ENCODE measurements at places on chromosomes 4 and X.

DNA sequence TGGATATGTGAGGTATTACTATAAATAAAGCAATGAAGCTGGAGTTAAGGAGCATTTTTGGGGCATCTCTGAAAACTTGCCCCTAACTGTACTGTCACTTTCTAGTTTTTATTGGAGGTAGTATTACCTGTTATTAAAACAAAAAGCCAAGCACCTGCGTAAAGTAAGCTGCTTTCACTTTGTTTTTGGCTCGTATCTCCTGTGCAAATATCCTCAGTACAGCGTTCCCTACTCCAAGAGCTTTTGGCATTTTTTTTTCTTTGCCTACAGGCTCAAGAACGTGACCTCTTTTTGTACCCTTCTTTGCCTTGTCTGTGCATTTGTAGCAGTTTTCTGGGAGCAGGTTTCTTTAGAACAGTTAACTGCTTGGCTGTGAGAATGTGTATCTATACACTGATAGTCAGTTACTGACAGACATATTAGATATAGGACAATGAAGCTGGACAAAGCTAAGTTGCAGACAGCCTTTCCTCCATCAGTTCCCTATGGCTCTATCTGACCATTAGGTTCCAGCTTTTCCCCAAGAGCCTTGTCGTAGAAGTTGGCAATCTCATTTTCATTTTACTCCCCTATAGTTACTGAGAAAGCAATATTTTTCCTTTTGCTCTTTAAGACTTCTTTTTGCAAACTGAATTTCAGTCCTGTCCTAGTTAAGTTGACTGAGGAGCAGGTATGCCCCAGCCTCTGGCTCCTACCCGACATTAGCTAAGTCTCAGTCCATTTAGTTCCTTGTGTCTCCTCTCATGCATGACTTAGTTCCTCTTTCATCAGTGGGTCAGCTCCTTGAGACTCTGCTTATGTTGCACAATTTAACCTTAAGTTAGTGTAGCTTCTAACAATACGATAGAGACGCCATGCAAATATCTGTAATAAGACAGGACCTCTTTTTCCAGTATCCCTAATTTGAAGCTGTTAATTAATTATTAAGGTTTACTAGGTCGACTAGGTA is 71.5 kb upstream of the HPRT1 start:
- no peak for DNase-seq

- DNase-seq = no peak
Measured at GRCh38 chr4:26985873-26986272, 125.2 kb downstream of the STIM2 start.

DNA sequence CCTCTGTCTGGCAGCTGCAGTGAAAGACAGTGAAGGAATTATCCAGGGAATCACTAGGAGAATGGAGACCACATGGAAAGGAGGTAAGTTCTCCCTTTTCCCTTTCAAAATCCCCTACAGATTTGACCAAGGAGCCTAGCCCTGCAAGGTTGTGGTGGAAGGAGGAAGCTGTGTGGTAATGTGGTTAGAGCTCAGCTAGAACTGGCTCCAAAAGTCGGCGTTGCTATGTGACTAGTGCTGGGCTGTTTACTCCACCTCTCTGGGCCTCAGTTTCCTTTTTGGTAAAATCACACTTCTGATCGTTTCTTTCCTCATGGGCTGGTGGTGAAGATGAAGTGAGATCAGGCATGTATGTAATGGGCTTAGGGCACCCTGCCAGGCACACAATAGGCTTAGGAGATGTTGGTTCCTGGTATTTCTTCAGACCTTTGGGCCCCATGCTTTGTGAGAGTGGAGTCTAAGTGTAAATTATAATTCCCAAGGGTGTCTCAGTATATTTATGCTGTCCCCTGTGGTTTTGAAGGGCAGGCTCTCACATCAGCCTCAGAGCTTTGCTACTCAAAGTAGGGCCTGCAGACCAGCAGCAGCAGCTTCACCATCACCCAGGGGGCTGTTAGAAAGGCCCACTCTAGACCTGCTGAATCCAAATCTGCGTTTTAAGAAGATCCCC is 183.7 kb upstream of the BCOR start:
- no peak for DNase-seq

DNA sequence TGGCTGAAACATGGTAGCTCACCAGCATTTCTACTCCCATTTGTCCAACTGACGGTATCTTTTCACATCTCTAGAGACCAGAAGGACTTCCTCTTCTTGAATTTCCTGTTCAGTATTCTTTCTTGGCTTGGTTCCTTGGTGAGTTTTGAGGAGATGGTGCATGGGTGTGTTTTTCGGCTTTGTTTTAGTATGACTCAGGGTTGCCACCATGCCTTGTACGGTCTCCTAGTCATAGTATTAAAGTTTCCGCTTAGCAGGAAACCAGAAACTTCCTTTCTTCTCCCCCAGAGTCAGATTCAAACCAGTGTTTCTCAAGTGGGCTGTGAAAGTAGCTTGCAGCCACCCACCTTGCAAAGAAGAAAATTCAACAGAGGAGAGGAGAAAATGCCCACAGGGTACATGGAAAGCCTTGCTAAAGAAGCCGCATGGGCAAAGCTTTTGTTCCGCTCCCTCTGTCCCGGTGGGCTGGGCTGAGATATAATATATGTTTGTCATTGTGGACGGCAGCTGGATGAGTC is 5.7 kb downstream of the CD99 start:
- peak; percentile 70 for DNase-seq

- DNase-seq = no peak
Measured at GRCh38 chr4:89803915-89804314, 33.0 kb downstream of the SNCA start.

- DNase-seq = no peak
Measured at GRCh38 chr4:83732114-83732635, 196.3 kb downstream of the GPAT3 start.

DNA sequence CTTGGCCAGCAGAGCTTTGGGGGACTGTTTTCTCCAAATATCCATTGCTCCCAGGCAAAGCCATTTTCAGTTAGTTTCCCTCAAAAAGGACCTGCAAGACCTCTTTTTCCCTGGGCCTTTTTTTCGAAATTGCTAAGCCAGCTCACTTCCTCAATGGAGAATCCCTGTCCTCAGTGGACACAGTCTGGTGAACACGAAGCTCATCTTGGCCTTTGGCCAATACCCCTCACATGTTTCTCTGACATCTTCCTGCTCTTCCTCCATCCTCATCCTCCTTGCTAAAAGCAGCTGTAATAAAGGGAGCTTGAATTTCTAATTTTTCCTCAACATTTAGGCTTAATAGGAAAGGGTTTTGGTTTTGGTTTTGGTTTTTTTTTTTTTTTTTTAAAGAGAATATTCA is 17.6 kb upstream of the PRPS1 start:
- no peak for DNase-seq

DNA sequence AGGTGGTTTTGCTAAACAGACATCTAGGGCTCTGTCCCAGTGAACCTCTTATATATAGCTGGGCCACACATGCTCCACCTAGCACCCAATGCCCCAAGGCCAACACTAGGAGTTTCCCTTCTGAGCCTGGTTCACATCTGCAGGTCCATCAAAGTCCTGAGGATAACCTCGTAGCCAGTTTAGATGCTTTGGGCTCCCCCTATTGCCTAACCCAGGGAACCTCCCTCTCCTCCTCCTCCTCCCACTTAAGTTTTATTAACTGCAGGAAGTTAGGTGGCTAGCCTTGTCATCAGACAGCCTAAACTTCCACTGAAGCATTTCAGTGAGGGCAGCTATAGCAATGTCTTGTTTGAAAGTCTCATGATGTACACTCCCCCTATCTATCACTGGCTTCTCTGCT is 88.0 kb downstream of the GUCY2F start:
- no peak for DNase-seq

- DNase-seq = no peak
Measured at GRCh38 chrX:153727123-153727931, 2.7 kb downstream of the ABCD1 start.

DNA sequence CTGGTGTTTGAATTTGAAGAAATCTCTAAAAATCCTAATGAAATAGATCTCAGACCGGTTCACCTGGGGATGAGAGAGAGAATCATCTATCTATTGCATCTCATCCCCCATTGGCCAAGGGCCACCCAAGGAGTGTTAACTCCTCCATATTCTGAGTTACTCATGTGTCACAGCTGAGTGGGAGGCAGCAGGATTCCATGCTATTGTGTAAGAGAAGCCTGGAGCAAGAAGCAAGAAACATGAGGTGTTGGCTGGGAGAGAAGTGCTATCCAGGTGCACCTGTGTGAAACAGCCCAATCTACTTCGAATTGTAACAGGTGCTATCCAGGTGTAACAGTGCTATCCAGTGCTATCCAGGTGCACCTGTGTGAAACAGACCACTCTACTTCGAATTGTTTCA is 150.3 kb upstream of the MAOA start:
- no peak for DNase-seq

Measured in skeletal muscle cell (primary cell).